Activated CD8-positive, alpha-beta memory T cell treated with anti-CD3 and anti-CD28 coated beads for 4 hours (primary cell): ENCODE measurements at places on chromosomes 7 and 10.

- DNase-seq: no peak
These were observed 70.6 kb upstream of the AUTS2 start for GRCh38 chr7:69527706-69528105.

DNA sequence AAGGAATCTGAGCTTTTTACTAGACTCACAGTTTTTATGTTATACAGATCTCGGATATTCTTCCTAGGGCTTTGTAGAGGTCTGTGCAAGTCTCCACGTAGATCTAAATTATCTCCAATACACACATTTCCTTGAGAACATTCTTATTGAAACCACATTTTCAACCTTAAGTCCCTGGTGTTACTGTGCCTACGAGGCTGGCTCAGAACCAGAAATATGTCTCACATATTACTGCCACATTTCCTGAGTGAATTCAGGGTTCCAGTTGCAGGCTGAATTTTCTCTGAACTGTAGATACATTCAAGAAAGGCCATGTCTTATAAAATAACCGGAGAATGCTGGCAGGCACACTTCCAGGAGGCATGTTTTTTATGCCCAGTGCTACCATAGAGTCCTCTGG, 46.5 kb downstream of the INHBA start:
- no peak for DNase-seq

GRCh38 chr7:113054938-113055337, 31.7 kb downstream of the GPR85 start:
- no peak for DNase-seq

DNA sequence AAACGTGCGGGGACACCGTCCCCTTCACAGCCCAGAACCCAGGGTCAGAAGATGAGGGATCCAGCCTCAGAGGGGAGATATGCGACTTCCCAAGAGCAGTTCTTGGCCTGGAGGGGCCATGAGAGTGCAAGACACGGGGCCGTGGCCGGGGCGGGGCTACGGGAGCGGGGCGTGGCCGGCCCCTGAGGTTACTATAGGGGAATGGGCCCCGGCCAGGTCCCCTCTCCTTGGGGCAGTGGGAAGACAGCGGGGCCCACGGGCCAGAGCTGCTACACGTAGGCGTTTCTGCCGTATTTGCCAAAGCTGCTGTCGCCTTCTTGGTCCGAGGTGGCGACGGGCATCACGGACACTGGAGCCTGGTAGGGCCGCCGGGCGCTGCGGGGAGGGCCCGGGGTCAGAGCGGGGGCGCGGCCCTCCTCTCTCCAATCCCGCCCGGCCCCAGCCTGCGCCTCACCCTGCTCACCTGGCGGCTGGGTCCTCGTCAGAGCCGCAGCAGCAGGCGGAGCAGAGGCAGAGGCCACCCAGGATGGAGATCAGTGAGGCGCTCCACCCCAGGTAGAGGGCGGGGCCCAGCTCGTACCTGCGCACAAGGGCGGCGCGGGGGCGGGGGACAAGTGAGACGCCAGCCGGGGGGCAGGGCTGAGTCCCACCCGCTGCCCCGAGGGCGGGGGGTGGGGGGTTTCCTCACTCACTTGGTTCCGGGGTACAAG, 5.3 kb downstream of the CLDN15 start:
- no peak for DNase-seq

DNA sequence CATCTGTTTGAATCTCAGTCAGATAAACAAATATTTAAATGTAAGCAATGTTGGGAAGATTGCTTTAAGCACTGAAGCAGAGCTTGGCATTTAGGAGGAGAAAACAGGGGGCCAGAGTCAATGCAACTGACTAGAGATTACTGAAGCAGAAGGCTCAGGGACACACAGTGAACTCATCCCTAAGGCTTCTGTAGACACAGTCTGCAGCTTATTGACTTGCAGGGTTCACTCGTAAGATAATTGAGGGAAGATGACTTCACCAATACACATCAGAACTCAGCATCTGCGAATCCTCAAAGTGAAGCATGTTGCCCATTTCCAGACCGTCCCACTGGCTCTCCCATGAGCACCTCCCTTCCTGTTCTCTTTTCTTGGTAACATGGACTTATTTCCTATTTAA, 363.4 kb upstream of the PFKP start:
- DNase-seq: no peak

DNA sequence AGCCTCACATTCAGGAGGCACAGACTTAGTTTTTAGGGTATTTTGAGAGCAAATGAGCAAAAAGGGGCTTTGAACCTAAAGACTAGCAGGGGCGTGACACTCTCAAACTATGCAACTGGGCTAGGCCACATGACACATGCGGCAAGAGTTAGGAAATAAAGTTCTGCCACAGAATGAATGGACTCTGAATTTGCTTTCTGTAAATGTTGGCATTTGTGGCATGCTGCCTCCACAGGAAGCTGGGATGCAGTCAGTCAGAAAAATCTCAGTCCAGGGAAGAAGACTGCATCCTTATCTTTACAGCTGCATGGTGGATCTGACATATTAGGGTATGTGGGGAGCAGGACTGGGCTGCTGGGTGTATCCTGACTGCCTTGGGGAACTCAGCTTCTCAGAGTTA, 181.0 kb downstream of the COBL start:
- DNase-seq: no peak

DNA sequence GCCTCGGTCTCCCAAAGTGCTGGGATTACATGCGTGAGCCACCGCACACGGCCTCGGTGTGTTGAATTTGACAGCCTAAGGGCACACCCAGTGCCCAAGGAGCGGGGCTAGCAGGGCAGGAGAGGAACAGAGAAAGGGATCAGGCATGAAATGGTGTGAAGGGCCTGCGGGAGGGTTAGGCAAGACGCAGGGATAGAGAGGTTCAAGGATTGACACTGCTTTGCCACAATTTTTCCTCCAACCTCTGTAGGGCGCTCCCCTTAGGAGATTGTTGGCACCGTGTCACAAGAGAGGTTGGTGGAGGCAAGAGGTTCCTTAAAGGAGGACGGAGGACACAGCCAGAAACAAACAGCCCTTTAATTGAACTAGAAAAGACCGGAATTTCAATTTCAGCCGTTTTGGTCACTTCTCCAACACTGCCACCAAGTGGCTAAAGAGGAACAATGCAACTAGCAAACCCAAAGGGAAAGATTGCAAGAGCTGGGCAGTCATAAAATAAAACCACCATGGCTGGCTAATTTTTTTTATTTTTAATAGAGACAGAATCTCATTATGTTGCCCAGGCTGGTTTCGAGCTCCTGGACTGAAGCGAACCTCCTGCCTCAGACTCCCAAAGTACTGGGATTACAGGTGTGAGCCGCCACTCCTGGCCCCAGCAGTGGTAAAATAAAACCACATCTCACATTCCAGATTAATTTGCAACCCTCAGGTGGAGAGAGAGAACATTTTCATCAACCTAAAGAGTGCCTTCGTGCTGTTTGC, 6.9 kb upstream of the CREB3L2 start:
- no peak for DNase-seq

GRCh38 chr7:111113263-111114017, 22.5 kb downstream of the LRRN3 start:
- no peak for DNase-seq

- no peak for DNase-seq
These were observed 139.0 kb downstream of the HERPUD2 start for GRCh38 chr7:35555934-35556333.

GRCh38 chr7:147311336-147311735, 1194.7 kb downstream of the CNTNAP2 start:
- no peak for DNase-seq

GRCh38 chr10:51972733-51973346, 273.4 kb upstream of the CSTF2T start:
- DNase-seq: no peak

- DNase-seq: no peak
These were observed 56.1 kb downstream of the ADCYAP1R1 start for GRCh38 chr7:31108097-31108657.

DNA sequence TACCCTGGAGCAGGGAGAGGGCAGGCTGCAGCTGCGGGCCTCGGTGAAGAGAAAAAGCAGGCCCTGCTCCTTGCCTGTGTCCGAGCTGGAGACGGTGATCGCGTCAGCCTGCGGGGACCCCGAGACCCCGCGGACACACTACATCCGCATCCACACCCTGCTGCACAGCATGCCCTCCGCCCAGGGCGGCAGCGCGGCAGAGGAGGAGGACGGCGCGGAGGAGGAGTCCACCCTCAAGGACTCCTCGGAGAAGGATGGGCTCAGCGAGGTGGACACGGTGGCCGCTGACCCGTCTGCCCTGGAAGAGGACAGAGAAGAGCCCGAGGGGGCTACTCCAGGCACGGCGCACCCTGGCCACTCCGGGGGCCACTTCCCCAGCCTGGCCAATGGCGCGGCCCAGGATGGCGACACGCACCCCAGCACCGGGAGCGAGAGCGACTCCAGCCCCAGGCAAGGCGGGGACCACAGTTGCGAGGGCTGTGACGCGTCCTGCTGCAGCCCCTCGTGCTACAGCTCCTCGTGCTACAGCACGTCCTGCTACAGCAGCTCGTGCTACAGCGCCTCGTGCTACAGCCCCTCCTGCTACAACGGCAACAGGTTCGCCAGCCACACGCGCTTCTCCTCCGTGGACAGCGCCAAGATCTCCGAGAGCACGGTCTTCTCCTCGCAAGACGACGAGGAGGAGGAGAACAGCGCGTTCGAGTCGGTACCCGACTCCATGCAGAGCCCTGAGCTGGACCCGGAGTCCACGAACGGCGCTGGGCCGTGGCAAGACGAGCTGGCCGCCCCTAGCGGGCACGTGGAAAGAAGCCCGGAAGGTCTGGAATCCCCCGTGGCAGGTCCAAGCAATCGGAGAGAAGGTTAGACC, 138.0 kb upstream of the STK17A start:
- no peak for DNase-seq

GRCh38 chr10:111139567-111139966, 62.7 kb downstream of the ADRA2A start:
- DNase-seq: no peak

- no peak for DNase-seq
These were observed 157.9 kb downstream of the ELMO1 start for GRCh38 chr7:37290731-37291130.

GRCh38 chr7:25543210-25543609, 314.9 kb upstream of the NPVF start:
- no peak for DNase-seq

DNA sequence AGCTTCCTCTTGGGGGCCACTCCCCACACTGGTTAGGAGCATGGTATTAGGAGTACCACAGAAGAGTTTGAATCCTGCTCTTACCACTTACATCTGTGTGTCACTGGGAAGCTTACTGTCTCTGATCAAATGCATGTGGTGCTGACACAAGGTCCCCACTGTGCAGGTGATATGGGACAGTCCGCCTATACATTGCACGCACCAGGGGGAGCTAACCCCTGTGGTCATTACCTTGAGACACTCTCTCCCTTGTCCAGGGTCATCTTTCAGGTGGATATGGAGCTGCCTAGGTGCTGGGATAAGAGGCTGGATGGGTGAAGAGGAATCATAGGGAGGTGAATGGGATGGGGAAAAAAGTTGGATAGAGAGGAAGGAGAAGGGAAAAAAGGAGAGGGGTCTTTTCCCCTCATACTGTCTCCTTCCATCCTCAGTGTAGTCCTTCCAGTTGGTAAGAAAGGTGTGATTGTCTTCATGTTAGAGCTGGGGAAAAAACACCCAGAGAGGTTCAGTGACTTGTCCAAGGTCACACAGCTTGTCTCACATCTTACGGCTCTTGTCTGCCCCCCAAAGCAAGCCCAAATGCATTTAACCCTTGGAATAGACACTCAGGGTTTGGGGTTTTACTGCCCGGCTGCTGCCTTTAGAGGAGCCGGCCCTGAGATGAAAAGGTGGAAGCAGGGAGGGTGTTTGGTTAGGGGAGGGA, 125.9 kb downstream of the CDH23 start:
- no peak for DNase-seq

GRCh38 chr10:14560274-14560673, 214.4 kb downstream of the FAM107B start:
- peak; percentile 41 for DNase-seq

DNA sequence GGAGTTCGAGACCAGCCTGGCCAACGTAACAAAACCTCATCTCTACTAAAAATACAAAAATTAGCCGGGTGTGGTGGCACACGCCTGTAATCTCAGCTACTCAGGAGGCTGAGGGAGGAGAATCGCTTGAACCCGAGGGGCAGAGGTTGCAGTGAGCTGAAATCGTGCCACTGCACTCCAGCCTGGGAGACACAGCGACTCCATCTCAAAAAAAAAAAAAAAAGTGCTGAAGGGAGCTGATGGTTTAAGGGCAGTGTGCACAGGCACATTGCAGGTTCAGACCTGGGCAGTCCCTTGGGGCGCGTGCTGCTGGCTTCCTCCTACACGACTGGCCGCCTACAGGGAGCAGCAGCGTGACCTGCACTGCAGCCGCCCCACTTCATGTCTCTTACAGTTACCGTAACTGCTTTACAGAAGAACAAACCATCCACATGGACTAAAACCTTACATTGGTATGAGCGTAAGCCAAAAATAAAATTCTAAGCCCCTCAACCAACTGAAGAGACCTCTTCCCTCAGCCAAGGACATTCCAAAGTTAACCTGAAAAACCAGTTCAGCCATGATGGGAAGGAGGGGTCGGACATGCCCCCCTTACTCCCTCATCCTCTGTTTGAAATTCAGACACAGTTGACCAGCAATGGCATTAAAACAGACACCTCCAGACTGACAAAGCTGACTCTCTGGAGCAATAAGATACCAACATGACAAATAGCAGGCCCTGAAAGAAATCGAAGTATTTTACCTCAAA, 262.2 kb downstream of the ZMYND11 start:
- no peak for DNase-seq

DNA sequence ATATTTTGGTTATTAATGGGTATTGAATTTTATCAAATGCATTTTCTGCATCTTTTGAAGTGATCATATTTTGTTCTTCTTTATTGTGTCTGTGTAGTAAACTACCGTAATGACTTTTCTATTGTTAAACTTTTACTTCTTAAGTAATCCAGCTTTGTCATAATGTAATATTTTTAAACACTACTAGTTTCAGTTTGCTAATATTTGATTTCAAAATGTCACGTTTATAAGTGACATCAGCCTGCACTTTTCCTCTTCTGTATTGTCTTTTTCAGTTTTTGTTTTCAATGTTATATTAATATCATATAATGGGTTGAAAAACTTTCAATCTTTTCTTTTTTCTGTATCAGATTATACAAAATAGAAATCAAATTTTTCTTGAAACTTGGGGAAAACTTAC, 71.6 kb upstream of the ANKRD1 start:
- no peak for DNase-seq

DNA sequence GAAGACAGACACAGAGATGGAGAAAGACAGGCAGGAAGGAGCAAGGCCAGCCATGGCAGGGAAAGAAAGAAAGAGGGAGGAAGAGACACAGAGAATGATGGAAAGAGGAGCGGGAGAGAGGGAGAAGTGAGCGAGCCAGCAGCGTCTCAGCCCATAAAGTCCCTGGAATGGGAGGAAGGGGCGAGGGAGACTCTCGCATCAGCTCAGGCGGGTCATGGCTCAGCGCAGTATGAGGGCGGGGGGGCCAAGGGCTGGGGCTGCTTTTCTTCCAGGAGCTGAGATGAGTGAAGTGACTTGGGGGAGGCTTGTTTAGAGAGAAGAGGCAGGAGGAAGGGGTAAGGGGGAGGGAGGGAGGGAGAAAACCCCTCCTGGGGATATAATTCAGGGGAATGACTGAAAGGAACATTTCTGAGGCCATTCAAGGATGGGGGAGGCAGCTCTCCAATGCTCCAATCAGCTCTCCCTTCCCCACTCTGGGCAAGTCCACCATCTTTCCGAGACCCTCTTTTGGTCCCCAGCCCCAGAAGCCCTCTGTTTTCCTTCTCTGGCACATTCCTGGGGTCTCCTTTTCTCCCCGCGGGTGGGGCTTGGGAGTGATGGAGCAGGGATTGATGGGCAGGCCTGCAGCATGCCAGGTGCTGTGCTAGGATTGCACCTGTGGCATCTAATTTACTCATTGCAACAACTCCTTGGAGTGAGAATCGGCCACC, 87.9 kb downstream of the HIF1AN start:
- DNase-seq: no peak

GRCh38 chr7:117323305-117323850, 520 bp upstream of the WNT2 start:
- no peak for DNase-seq
